ENCODE measurements at places on chromosomes 3 and 15.

DNA sequence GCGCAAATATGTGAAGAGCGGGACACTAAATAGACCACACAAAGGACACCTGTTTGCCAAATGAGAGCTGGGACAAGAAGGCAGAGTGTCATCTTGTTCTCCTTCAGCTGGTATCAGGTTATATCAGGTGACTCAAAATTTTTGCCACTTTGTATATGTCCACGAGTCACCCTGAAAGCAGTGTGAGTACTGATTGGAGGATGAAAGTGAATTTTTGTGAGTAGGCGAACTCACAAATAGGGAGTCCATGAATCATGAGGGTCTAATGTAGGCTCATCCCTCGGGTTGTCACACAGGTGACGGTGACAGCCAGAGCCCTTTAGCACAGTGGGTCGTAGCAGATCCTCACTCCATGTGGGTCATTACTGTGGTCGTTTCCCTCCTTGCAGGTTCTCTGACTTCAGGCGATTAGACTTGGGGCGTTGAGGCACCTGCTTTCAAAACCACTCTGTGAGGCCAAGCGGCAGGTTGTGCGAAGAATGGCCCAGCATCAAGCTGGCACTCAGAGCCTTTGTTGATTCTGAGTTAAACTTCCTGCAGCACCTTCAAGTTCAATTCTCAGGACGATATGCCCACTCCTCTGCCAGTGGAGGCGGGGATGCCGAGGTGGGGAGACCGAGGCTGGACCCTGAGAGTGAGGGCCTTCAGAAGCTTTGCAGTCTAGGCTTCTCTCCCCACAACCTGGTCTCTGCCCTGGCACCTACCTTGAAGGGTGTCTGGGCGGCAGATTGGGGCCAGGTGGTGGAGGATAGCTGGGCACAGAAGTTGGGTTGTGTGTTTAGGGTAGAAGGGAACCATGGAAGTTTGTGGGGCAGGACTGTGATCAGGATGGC lies 173.8 kb downstream of the SMAD6 start:
- DNase-seq, result no peak

DNA sequence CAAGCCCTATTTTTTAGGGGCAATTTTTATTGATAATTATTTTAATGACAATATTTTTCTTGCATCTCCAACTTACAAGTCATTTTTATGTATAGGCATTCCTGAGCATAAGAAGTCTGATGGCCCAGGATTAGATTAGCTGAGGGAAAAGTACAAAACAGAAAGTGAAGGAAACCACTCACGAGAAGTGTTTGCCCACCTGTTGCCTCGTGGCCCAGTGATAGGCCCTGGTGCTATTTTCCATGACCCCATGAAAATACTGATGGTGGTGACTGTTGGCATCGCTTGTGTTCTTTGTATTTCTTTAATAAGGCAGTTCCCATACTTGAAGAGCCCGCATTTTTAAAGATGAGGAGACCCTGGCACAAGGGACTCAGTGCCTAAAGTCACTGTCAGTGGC lies 7.9 kb upstream of the LMCD1 start:
- DNase-seq, result no peak

- no peak for DNase-seq
Measured at GRCh38 chr3:186751480-186751879, 31.9 kb upstream of the EIF4A2 start.

GRCh38 chr15:71660501-71660900 lies 149.9 kb upstream of the NR2E3 start:
- peak; percentile 42 for DNase-seq

DNA sequence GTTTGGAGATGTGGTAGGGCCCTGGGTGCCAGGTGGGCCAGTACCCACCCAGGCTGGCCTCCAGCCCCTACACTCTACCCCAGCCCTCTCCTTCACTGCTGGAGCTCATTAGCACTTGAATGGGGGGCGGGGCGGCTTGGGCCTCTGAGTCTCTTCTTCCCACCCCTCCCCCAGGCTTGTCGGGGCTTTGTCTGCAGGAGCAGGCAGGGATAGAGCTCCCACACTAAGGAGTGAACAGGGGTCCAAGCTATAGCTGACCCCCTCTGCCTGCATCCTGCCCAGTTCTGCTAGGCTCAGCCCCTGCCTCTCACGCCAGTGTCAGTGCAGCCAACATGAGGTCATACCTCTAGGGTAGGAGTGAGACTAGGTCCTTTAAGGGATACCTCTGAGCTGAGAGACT lies 5.2 kb downstream of the GNAI2 start:
- no peak for DNase-seq

- DNase-seq, result no peak
Measured at GRCh38 chr3:43024181-43024885, 45.2 kb downstream of the GASK1A start.

- no peak for DNase-seq
Measured at GRCh38 chr3:119817071-119817470, 35.2 kb downstream of the NR1I2 start.

DNA sequence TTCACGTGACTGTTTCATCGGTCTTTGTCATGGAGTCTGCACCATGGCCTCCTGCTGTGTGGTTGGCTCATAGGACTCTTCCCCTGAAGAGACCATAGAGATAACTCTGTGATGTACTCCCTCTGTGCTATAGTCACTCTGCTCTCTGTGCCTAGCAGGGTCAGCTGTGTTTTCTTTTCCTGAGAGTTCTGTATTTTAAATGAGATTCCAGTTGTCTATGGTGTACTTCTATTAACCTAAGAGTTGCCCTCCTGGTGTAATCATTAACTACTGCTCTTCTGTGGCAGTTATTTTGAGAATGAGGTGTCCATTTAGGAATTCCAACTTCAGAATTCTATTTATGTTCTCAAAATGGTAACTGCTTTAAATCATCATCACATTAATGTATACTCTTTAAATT lies 114.5 kb upstream of the ARPP21 start:
- DNase-seq, result no peak

DNA sequence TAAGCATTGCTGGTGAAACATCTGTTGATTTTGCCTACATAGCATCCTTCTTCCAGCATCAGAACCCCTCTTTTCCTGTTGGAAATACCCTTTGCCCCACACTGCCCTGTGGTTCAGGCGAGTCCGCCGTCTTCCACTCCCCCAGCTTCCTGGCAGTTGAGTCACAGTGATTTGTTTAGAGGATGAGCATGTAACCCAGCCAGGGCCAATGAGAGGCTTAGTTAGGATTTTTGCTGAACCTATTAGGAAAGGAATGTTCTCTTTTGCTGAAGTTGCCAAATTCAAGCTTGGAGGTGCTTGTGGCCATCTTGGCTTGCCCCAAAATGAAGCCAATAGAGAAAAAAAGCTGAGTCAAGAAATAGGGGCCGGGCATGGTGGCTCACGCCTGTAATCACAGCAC lies 19.0 kb upstream of the MEX3B start:
- DNase-seq, result no peak

Measured in epithelial cell of esophagus (primary cell).